H7 (cell line): ENCODE measurements at places on chromosomes 7 and 10.

DNA sequence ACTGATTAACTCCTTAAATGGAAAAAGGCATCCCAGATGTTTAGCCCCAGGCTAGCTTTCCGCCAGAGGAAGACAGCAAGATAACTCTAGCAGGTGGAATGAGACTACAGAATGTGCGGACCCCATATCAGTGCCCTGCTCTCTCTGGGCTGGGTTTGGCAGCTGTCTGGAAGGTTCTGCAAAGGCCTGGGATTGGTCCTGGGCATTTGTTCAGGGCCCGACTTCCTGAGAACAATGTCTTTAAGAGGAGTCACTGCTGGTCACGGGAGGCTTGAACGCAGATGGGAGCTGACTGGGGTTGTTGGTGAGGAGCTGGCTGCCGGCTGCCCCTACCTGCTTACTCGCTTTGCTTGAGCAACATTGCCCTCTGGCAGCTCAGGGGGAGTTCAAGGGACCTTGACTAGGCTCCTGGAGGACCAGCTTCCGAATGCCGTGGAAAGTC lies 130.6 kb upstream of the BTBD16 start:
- DNase-seq: no peak

DNA sequence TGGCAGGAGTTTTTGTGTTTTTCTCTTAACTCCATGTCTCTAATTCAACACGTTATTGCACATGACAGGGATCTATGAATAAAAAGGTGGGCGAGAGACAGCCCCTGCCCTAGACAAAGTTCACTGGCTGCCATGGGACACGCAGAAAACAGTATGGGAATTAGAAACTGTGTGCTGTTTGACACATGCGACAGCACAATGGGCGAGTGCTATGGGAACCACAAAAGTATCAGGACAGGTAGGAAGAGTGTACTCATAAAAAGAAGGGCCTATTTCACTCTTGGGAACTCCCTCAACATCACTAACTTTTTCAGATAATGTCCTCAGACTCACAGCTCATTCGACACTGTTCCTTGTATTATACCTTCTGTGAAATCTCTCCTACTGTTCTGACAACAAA lies 45.7 kb downstream of the MINDY3 start:
- DNase-seq: no peak

DNA sequence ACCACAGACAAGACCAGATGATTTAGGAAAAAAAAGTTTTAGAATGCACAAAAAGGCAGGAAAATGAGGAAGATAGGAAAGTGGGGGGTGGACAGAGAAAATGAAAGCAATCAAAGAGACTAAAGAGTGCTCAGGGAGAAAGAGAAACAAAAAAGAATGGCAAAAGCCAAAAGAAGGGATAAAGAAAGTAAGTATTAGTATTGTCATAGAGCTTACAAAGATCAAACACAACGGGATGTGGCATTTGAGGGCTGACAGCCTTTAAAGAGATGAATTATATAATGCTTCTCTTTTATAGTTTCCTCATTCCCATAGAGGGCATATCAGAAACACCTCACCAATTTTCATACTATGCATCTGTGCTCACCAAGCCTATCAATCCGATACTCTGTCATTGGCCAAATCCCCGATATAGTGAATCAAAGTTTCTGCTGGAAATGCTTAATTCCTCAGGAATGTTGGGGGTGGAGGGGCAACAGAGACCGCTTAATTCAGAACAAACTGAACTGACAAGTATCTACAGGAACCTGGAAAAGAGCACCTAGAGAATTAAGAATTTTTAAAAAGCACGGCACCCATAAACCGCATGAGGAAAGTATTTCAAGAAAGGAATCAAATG lies 2.7 kb downstream of the COG5 start:
- DNase-seq: no peak

GRCh38 chr10:127398971-127399365 lies 150.1 kb upstream of the NPS start:
- no peak for DNase-seq

- no peak for DNase-seq
Measured at GRCh38 chr10:11430421-11431215, 180.8 kb downstream of the USP6NL start.

- DNase-seq: no peak
Measured at GRCh38 chr10:89241486-89242344, 9.9 kb downstream of the LIPA start.

GRCh38 chr7:112431803-112432202 lies 18.5 kb upstream of the IFRD1 start:
- no peak for DNase-seq

- no peak for DNase-seq
Measured at GRCh38 chr10:115915429-115915828, 357.6 kb downstream of the GFRA1 start.

DNA sequence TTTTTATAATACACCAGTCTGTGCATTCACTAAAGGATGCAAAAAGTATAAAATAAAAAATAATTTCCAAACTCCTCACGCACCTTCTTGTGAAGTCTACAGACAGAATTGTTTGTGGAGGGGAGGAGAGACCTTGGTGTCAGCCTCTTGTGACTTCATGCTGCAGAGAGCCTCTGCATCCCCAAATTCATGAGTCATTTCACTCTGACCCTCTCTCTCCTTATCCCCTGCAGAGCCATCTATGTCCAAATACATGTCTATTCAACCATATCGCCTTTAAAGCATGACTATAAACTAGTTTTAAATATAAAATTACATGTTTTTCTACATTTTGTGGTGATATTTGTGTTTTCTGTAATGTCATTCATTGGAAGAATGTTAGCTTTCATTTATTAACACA lies 6.0 kb downstream of the CREB5 start:
- DNase-seq: no peak

DNA sequence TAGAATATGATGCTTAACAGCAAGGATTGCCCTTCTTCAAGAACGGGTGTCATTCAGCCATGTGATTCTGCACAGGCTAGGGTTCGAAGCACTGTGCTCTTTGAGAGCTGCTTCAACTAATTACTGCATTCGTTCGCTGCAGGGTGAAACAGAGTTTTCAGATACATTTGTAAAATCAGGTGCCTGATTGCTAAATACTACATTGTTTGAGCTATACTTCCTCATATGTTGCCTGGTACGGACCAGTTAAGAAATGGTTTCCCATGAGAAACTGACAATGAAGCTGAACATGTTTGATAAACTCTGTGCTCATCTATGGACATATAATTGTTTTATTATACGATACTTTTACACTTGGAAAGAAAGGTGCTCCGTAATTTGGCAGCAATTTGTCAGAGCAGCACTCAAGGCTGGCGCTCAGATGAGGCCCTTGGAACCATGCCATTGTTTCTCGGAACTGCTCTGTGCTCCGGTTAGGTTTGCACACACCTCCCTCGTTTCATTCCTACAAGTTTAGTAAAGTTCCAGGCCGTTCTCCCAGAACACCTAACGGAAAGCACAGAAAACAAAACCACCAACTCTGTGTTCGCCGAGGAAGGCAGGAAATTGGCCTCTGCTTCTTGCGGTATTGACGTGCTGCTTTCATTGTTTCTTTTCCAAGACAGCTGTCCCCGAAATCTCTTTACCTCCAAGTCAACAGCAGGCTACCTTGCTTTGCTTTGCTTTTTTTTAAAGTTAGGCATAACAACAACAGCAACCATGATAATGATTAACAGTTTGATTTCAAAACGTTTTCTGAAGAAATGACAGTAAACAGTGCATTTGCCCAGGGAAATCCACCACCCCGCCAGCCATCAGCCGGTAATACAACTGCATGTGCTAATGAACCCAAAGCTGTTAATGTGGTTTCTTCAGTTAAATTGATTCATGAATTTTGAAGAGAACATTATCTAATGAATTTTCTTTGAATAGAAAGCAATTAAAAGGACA lies 206.9 kb downstream of the EBF3 start:
- no peak for DNase-seq
